Subcutaneous preadipocyte (primary cell): ENCODE measurements at places on chromosomes 6 and 20. TPM values are rescaled to one million over a fixed set of nuclear protein-coding genes. Genes with fewer than 3 reads are reported as not detected.

The IMPG1 gene
- not detected in 2 replicates for total RNA-seq

The PNPLA1 gene
- total RNA-seq = not detected in 2 replicates

The CGA gene
- total RNA-seq = not detected in 2 replicates

The RFX6 gene
- not detected in 2 replicates for total RNA-seq

The TCP11 gene
- total RNA-seq = 0.37 and 0.59 TPM in 2 replicates

The CENPQ gene
- 7.2 and 12.5 TPM in 2 replicates for total RNA-seq

The MATN4 gene
- under 0.01 TPM in 1 of 2 replicates, not detected in the other for total RNA-seq

The CDC5L gene
- total RNA-seq = 18.7 and 25.2 TPM in 2 replicates

The SLC22A16 gene
- not detected in 2 replicates for total RNA-seq

The C6orf58 gene
- total RNA-seq = 0.20 TPM in 1 of 2 replicates, not detected in the other

The PPP1R3D gene
- total RNA-seq = 3.7 and 5.7 TPM in 2 replicates

The LY6G6F gene
- total RNA-seq = not detected in 2 replicates

The ADGRF4 gene
- not detected in 2 replicates for total RNA-seq

The SNHG17 gene
- total RNA-seq = 8.1 and 16.2 TPM in 2 replicates

The SRSF12 gene
- total RNA-seq = under 0.01 and 0.37 TPM in 2 replicates

The IL17F gene
- not detected in 2 replicates for total RNA-seq

The DNAH8 gene
- not detected in 2 replicates for total RNA-seq

The HDDC2 gene
- 42.3 and 56.1 TPM in 2 replicates for total RNA-seq

The UST gene
- total RNA-seq = 16.2 and 19.5 TPM in 2 replicates

The POPDC3 gene
- total RNA-seq = 23.7 and 24.6 TPM in 2 replicates

The ADGB gene
- total RNA-seq = not detected in 2 replicates

The CLPSL2 gene
- total RNA-seq = not detected in 2 replicates

The TBXT gene
- not detected in 2 replicates for total RNA-seq

The HLA-DQB1 gene
- not detected in 2 replicates for total RNA-seq

The VSTM2L gene
- 0.20 and 0.73 TPM in 2 replicates for total RNA-seq

The GPLD1 gene
- under 0.01 and 0.73 TPM in 2 replicates for total RNA-seq

The CD93 gene
- total RNA-seq = under 0.01 TPM in 1 of 2 replicates, not detected in the other

The CDSN gene
- total RNA-seq = not detected in 2 replicates

The C6orf15 gene
- not detected in 2 replicates for total RNA-seq

The RNF182 gene
- total RNA-seq = 1.8 and 5.5 TPM in 2 replicates

The MUCL3 gene
- not detected in 2 replicates for total RNA-seq

The NDUFAF4 gene
- total RNA-seq = 11.4 and 14.3 TPM in 2 replicates

The NOTCH4 gene
- 0.59 and 0.73 TPM in 2 replicates for total RNA-seq

The SRF gene
- total RNA-seq = 13.6 and 27.0 TPM in 2 replicates

The NQO2 gene
- total RNA-seq = 12.7 and 15.8 TPM in 2 replicates

The SLCO4A1 gene
- total RNA-seq = 0.73 and 7.2 TPM in 2 replicates

The PLEKHG1 gene
- total RNA-seq = 0.37 and 0.59 TPM in 2 replicates

The RARS2 gene
- 27.6 and 29.1 TPM in 2 replicates for total RNA-seq

The HLA-DOA gene
- total RNA-seq = under 0.01 TPM in 1 of 2 replicates, not detected in the other

The ULBP1 gene
- total RNA-seq = 0.37 and 0.59 TPM in 2 replicates

The BTNL2 gene
- not detected in 2 replicates for total RNA-seq

The ZKSCAN4 gene
- total RNA-seq = 4.5 and 4.8 TPM in 2 replicates

The FAM209B gene
- not detected in 2 replicates for total RNA-seq

The SAMD5 gene
- total RNA-seq = not detected in 2 replicates

The BCAS1 gene
- total RNA-seq = under 0.01 and 0.37 TPM in 2 replicates

The PRKN gene
- 2.0 and 3.3 TPM in 2 replicates for total RNA-seq
